Fibroblast of the conjunctiva (primary cell): ENCODE measurements at places on chromosomes 3 and 15.
A peak's percentile ranks its signal among the peaks of the same experiment; 100 is the strongest.

GRCh38 chr3:58668247-58668646 lies 1.7 kb upstream of the FAM3D start:
- DNase-seq, result no peak

- DNase-seq, result no peak
Measured at GRCh38 chr3:192727032-192727847, at the start of gene FGF12. TSS of gene FGF12 (minus strand) at chr3:192727541.

- no peak for DNase-seq
Measured at GRCh38 chr15:74837482-74838136, 5.3 kb downstream of the ULK3 start.

DNA sequence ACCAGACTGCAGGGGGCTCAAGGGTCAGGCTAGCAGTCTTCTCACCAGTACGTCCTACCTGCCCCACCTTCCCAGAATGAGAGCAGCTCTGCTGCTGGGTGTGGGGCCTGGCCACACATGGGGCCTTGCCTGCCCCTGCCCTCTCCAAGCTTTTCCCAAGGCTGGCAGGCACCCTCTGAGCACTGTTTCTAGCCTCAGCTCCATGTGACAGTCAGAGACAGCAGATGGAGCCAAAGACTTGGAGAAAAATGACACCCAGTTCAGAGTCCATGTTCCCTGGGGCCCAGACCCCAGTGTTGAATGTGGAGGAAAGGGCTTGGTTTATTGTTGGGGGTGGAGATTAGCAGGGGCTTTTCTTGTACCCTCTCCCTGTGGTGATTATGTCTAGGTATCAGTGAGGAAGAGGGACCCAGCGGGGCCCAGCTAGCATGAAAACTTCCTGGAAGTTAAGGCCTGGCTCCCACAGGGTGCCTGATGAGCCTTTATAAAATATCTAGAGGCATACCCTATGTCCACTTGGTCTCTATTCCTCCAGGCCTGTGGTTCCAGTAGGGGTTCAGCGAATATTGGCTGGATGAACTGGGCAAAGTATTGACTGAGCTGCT lies 153.8 kb downstream of the EEFSEC start:
- DNase-seq, result no peak

GRCh38 chr3:159813822-159814531 lies 174.7 kb upstream of the IL12A start:
- DNase-seq, result no peak

- no peak for DNase-seq
Measured at GRCh38 chr3:183697123-183697609, 431 bp upstream of the YEATS2 start.

DNA sequence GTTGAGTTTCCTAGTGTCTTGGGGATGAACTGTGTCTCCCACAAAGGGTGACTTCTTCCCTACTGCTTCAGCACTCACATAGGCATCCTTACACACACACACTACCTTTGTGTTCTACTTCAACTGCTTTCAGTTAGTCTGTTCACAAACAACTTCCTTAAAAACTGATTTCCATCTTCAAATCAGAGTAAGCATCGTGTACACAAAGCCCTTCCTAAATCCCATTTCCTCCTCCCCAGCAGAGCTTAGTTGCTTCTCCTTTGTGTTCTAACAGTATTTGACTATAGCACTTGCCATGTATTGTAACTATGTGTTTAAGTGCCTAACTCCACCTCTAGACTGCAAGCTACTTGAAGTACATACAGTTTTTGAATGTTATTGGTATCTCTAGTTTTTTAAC lies 71.7 kb downstream of the TNIK start:
- DNase-seq, result no peak

GRCh38 chr3:133136114-133137041 lies 98.2 kb downstream of the TMEM108 start:
- no peak for DNase-seq

- peak; percentile 12 for DNase-seq
Measured at GRCh38 chr15:88238618-88239430, 17.7 kb downstream of the NTRK3 start.

DNA sequence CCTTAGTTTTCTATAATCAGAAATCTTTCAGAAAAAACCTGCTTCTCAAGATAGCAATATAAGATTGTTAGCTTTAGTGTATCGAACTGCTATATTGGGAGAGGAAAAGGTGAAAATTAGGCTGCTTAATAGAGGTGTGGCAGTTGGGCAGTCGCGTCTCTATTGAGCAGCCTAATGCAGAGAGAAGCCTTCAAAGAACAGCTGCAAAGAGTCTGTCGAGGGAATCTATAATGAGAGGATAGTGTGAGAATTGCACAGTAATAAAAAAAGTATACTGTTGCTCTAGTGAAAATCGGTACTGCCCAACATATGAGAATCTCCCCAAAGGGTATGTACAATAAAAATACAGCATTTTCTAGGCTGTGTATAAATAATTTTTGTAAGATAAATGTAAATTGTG lies 184.4 kb downstream of the TCF12 start:
- no peak for DNase-seq

DNA sequence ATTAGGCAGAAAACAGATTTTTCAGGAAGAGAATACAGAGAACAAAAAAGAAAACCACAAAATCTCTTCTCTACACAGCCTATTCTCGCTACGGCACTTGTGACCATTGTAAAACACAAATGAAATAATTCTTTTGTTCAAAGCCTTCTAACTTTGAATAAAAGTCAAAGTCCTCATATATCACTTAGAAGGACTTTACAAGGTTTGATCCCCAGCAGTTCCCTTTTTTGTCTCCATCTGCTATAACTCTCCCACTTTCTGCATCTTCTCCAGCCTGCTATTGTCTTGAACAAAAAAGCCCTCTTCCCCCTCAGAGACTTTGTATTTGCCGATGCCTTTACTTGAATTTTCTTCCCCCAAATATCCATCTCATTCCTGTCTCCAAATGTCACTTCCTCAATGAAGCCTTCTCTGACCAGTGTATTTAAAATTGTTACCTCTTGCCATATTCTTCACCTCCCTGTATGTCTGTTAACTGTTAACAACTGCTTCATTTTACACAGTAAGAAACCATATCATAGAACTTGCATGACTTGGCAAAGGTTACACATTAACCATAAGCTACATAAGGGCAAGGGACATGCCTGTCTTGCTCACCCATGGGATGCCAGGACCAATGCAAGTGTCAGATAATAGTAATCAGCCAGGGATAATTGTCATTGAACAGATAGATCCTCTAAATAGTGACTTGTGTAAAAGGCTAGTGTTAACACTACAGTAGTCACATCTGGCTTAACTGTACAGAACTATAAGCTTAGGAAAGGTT lies 122.4 kb downstream of the CBLB start:
- no peak for DNase-seq

DNA sequence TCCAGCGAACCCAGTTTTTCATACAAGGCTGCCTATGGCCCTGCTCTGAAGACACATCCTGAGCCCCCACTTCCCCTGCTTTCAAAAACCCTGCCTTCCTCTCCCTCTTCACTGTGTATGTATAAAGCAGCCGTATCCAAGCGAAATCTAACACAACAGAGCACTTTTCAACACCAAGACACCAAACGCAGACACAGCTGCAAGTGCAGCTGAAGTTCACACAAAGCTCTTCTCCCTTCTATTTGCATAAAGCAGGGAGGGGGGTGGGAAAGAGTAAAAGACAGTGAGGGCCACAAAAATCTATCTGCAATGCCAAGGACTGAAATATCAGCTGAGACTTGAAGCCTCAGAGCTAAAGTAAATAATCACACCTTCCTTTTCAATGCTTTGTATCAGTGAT lies 35.1 kb upstream of the CSPG5 start:
- no peak for DNase-seq

- no peak for DNase-seq
Measured at GRCh38 chr15:48667701-48668100, 22.2 kb upstream of the FBN1 start.

DNA sequence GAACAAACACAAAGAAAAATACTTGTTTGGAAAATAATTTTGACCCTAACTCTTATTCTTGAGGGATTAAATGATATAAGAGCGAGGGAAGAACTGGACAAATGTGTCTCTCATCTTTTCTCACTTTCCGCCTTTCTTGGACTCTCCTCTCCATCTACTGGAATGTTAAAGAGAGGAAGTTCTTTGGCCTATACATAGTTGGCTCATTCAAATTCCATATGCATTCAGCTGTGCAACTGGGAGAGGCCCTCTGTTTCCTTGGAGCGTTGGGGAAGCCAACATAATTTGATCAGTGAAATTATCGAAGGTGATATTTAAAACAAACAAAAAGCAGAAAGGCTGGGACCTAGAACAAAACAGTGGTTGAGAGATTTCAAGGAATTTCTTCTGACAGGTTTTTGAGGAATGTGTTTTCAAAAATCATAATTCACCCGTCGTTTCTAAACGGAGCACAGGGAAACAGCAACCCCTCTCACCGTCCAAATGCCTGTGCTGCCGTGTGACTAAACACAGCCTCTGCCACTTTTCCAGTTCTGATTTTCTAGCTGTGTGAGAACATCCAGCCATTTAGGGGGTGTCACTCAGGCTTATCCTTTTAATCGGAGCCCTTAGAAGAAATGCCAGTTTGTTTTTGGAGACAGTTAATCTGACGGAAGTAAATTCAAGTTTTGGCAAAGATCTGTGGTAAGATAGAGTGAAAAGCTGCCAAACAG lies 489.9 kb downstream of the SOX2 start:
- DNase-seq, result no peak

DNA sequence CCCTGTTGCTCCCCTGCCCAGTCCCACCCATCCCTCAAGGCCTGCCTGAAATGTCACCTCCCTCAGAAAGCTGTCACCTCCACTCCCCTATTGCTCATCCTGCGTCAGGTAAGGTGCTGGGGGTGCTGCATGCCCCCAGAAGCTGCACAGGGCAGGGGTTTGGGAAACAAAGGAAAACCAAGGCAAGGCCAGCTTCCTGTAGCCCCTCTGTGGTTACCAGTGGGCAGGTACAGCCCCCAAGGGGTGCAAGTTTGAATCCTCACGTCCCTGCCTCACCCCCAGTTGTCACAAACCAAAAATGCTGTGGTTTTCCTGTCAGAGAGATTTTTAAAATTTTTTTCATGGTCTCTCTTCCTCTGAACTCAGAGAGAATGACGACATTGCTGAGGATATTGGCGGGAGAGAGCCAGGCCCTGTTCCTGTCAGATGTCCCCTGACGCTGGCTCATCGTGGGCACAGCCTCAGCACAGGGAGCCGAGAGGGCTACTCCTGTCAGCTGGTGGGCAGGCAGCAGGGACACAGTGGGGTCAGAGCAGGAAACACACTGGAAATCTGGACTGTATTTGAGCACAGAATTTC lies 27.0 kb downstream of the PSTPIP1 start:
- DNase-seq, result no peak

GRCh38 chr3:71859123-71859519 lies 74.2 kb upstream of the PROK2 start:
- peak; percentile 16 for DNase-seq

DNA sequence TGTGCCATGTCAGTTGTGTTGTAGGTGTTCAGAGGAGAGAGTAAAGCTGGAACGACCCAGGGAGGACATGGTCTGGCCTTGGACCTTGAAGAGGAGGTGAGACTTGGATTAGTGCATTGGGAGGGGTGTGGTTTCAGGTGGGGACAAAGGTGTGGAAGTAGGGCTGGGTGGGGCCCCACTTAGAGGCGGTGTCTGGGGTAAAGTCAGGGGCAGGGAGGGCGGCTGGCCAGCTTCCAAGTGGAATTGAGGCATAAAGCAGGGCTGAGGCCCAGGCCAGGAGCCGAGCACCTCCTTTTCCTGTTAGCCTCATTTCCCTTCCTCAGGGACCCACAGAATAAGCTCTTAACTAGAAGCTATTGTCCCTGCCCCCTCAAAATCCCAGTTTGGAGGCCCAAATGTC lies 36.2 kb upstream of the FLNB start:
- no peak for DNase-seq

DNA sequence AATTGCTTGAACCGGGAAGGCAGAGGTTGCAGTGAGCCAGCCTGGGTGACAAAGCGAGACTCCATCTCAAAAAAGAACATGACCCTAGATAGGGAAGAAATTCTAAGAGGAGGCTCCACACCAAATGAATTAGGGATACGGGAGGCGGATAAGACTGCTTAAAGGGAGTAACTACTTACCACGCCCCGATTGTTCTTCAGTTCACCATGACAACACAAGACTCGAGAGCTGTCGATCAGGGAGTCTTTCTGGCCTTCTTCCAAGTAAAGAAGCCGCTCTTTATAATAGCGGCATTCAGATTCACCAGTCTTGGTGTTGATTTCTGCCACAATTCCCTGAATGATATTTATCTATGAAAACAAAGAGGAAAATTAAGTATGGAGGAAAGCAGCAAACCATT lies 53.9 kb upstream of the TASOR start:
- no peak for DNase-seq

DNA sequence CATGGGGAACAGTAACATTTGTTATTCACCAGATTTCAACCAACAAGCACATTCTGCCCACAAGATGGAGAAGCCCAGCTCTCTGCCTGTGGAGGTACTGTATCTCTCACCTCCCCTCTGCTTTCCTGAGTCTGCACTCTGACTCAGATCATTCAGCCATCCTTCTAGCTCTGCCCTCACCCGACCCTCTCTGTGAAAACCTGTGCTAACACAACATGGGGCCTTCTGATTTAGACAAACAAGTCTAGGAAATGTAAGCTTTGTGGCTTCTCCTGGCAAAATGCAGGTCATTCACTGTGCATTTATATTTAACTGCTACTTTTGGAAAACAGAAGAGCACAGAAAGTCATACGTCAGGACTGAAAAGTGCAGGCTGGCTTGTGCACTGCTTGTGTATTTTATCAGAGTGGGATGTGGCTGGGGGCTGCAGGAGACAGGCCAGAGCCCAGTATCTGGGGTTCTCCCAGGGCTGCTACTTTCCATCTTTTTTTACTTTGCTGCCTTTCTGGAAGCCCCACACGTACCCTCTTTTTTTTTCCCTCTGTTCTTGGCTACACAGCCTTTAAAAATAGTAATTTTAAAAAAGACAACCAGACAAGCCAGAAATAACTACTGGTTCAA lies 50.8 kb downstream of the SUSD5 start:
- no peak for DNase-seq

DNA sequence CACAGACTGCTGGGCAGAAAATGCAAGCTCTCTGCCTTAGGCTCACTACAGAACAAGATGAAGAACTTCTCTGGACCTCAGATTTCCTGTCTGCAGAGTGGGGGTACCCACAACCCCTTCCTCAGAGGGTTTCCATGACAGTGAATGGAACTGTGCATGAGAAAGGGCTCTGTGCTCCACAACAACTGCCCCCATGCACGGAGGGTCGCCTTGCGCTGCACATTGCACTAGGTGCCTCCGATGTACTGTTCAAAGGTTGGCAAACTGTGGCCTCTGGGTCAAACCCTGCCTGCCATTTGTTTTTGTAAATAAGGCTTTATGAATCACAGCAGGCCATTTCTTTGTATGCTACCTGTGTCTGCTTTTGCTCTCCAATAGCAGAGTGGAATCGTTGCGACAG lies 172.0 kb downstream of the RAB11A start:
- no peak for DNase-seq

- no peak for DNase-seq
Measured at GRCh38 chr15:27592036-27592760, 506.9 kb downstream of the OCA2 start.
